ENCODE measurements at places on chromosomes 5 and 9.
A peak's percentile ranks its signal among the peaks of the same experiment; 100 is the strongest.

- DNase-seq: no peak
Observed at GRCh38 chr9:38138276-38138675, 69.2 kb upstream of the SHB start.

- DNase-seq: no peak
Observed at GRCh38 chr5:141597394-141597793, 21.4 kb downstream of the DIAPH1 start.

DNA sequence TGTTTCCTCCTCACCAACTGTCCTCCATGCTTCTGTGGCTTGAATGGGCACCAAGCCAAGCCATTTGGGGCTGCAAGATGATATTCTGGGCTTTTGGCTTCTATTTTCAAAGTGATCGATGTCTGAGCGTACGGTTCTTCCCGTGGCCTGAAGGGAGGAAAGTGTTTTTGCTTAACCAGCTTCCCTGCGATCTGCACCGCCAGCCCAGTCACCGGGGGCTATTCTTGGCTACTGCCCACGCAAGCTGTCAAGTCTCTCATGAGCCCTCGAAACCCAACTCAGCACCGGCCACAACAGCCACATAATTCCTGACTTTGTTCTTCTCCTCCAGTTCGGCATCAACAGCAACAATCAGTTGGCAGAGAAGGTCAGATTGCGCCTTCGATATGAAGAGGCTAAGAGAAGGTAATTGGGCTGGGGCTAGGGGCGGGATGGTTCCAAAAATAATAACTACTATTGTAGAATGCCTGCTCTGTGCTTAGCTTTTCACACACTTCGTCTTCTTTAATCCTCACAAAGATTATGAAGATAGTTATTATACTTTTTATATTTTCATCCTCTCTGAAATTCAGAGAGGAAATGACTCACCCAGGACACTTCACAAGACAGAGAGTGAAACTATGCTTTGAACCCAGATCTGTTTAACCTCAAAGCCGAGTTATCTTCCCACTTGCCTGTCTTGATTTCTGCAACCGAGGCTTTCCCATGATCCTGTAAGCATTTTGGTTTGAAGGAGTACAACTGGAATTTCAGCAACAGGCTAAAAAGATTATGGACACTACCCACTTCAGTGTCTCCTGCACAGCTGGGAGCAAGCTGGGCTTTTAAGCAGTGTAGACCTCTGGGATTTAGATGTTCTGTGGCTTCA, 76.4 kb upstream of the RARS1 start:
- no peak for DNase-seq

- DNase-seq: peak; percentile 89
Observed at GRCh38 chr9:14314424-14314928, 535 bp upstream of the NFIB start.

- DNase-seq: no peak
Observed at GRCh38 chr9:28319981-28320380, 746.7 kb upstream of the C9orf72 start.

Measured in HAP-1 (cell line).